NCI-H2107 (cell line): ENCODE measurements at places on chromosomes 13 and 19.

- DNase-seq, result no peak
Measured at GRCh38 chr19:10551698-10552301, 8.1 kb downstream of the ATG4D start.

GRCh38 chr13:45406421-45406820 is 11.8 kb downstream of the SLC25A30 start:
- DNase-seq, result no peak

GRCh38 chr13:65857942-65858565 is 1372.1 kb downstream of the PCDH9 start:
- no peak for DNase-seq

DNA sequence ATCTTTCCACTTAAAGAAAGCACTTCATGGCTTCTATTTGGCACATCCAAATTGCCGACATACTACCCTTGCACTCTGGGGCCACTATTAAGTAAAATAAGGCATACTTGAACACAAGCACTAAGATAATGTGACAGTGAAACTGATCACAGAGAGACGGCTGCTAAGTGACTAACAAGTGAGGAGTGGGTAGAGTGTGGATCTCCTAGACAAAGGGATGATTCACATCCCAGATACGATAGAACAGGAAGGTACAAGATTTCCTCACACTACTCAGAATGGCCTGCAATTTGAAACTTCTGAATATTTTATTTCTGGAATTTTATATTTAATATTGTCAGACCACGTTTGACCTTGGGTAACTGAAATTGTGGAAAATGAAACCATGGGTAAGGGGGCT is 1721.8 kb upstream of the SPRY2 start:
- DNase-seq, result no peak

DNA sequence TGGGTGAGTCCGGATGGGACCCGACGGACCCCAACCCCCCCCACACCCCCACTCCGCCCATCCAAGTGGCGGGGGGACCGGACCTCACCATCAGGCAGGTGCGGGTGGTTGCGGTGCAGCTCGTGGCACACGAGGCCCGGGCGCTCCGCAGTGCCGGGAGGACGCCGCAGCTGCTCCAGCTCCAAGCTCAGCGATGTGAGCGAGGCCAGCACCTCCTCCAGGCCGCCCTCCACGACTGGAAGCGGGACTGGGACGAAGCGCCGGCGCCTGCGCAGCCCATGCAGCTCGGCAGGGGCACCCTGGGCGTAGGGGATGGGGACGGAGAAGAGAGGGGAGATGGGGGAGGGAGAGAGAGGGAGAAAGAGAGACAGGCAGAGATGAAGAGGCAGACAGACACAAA is 30.1 kb upstream of the OLFM2 start:
- no peak for DNase-seq

GRCh38 chr13:39501702-39502324 is 101.2 kb downstream of the LHFPL6 start:
- no peak for DNase-seq

- peak; percentile 4 for DNase-seq
Measured at GRCh38 chr13:29925457-29926097, 75.2 kb upstream of the UBL3 start.

DNA sequence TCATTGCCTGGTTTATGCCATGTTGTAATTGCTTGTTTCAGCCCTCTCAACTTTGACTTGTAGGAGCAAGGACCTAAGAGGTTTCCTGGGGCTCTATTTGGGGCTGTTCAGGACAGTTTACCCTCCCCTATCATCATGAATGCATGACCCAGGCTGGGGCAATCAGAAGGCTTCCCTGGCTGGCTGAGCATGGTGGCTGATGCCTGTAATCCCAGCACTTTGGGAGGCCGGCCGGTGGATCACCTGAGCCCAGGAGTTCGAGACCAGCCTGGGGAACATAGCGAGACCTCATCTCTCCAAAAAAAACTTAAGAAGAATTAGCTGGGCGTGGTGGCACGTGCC is 6.1 kb upstream of the LSM4 start:
- DNase-seq, result no peak

DNA sequence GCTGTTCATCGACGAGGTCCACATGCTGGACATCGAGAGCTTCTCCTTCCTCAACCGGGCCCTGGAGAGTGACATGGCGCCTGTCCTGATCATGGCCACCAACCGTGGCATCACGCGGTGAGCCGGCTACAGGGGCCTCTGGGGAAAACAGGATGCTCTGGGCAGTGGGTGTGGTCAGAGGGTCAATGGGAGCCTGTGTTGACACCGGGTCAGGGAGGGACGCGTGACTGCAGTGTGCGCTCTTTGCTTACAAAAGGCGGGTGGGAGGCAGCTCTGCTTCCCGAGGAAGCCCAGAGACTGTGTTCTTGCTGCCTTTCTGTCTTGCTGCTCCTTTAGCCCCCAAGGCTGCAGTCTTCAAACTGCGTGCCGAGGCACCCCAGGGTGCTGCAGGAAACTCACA is 5.7 kb downstream of the LHB start:
- DNase-seq, result no peak

GRCh38 chr13:35164324-35164932 is 222.4 kb downstream of the NBEA start:
- peak; percentile 15 for DNase-seq

DNA sequence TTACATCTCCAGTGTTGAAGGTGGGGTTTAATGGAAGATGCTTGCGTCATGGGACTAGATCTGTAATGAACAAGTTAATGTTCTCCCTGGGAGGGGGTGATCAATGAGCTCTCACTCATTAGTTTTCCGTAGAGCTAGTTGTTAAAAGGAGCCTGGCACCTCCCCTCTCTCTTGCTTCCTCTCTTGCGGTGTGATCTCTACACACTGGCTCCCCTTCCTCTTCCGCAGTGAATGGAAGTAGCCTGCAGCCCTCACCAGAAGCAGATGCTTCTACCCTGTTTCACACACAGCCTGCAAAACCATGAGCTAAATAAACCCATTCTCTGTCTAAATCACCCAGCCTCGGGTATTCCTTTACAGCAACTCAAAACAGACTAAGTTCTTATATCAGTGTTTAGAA is 318.8 kb downstream of the SLITRK1 start:
- no peak for DNase-seq

DNA sequence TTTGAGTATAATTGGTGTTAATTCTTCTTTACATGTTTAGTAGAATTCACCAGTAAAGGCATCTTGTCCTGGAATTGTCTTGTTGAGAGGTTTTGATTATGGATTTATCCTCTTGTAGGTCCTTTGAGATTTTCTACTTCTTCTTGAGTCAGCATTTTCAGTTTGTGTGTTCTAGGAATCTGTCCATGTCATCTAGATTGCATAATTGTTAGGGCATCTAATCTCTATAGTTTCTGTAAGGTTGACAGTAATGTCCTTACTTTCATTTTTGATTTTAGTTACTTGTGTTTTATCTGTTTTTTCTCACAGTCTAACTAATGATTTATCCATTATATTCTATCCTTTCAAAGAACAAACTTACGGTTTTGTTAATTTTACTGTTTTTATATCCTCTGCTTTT is 492.0 kb downstream of the FGF9 start:
- no peak for DNase-seq

DNA sequence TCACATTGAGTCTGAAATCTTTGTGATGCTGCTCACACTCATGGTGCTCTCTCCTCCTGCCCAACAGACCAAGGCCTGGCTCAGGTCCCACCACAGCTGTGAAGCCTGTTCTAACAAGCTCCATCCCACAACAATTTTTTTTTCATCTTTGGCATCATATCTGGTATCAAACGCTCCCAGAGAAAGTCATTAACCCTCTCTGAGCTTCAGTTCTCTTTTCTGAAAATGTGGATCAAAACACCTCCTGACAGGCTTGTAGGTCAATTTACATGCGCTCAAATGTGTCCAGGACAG is 224.4 kb downstream of the LACC1 start:
- no peak for DNase-seq

GRCh38 chr13:53311561-53311960 is 282.9 kb downstream of the OLFM4 start:
- DNase-seq, result no peak

DNA sequence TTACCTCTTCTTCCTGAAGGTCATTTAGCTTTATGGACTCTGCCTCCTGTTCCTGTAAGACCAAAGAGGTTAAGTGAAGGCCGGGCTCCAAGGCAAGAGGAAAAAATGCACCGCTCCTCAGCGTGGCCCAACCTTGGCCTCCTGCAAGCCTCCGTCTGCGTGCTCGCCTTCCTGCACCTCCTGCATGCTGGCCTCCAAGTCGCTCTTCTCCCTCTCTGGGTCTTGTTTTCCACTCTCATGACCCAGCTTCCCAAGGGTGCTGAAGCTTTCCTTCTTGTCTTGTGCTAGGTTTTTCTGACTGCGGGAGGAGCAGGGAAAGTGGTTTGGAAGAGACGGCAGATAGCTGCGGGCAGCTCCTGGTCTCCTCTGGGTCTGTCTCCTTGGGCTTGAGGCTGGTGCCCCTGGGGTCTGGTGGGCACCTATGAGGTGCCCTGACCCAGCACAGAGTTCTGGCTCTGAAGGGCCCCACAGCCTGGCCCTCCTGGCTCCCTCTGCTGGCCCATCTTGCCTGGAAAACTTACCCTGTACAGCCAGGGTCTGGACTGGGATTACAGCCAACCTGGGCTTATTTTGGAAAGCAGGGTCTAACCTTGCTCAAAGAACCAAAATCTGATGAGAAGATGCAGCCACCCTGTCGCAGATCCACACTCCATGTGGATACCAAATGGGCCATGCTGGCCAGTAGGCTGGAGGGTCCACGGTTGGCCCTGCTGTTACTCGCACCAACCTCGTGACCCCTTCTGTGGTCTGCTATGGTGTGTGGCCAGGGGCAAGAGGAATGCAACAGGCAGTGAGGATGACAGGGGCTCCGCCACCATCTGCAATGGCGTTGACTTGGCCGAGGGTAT is 5.2 kb downstream of the C13orf46 start:
- no peak for DNase-seq

DNA sequence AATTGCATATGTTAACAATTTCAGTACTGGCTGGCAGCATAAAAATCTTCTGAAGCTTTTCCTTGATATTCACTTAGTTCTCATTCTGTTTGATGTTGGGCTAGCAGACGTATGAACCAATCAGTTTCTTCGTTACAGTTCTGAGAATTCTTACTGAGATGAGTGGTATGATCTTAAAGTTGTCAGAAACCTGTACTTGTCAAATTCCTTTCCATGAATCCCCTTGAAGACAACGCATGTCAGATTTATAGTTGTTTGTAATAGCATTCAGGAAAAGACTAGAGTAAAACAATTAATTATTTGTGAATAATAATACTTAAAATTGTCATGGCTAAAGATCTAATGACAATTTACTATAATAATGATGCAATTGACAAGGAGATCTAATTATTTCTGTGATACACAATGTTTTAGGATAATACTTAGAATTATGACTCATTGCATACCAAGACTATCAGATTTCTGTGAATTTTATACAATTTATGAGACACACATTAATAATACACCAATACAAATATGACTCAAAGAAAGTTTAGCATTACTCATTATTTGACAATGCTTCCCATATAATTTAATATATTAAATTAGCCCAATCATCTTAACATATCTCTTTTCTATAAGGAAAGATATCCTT is 447.2 kb downstream of the RFC3 start:
- DNase-seq, result no peak

- no peak for DNase-seq
Measured at GRCh38 chr19:1028062-1028926, 1.9 kb downstream of the CNN2 start.

GRCh38 chr13:50670847-50671496 is 172.5 kb downstream of the DLEU7 start:
- DNase-seq, result no peak

DNA sequence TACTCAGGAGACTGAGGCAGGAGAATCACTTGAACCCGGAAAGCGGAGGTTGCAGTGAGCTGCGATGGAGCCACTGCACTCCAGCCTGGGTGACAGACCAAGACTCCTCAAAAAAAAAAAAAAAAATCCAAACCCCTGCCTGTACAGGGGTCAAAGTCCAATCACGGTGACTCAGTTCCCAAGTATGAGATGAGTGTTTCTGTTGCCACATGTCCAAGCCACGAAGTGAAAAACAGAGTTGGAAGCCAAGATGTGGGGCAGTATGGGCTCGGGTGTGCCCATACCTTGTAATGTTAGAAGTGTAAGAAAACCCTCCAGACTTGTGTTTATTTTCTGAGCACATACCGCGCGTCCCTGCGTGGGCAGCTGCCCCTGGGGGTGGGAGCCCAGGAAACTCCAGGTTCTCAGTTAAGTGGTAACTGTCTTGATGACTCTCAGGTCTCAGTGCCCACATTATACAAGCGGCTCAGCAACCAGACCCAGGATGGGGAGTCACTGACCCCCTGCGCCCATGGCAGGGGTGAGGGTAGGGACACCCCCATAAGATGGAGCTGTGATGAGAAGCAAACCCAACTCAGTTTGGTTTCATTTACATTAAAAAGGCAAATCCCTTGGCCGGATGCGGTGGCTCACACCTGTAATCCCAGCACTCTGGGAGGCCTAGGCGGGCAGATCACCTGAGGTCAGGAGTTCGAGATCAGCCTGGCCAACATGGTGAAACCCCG is 1.2 kb upstream of the GPX4 start:
- no peak for DNase-seq

DNA sequence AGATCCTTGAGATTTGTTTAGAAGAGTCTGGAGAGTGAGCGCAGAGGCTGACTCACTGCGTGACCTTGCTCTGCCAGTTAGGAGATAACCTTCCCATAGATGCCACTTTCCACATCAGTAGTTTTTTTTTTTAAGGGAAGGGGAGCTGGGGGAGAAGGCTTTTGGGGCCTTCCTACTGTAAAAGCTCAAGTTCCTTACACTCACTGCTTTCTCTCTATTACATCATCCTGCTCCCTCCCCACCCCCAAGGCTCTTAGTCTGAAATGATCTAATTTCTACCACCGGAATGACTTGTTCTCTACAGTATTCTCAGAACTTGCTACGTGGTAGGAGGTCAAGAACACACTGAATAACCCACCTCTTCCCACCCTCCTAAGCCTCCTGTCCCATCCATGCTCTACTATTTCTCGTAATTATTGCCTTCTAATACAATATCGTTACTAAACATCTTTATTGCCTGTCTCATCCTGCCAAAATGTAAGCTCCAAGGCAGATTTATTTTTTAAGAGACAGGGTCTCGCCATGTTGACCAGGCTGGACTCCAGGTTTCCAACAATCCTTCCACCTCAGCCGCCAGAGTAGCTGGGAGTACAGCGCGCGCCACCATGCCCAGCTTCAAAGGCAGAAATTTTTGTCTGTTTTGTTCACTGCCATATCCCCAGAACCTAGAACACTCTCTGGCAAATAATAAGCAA is 1.2 kb downstream of the LONP1 start:
- no peak for DNase-seq

- no peak for DNase-seq
Measured at GRCh38 chr19:38049105-38049649, 142.2 kb downstream of the SIPA1L3 start.

GRCh38 chr19:4350726-4351125 is 7.4 kb downstream of the MPND start:
- no peak for DNase-seq

GRCh38 chr19:19034204-19034624 is 811 bp downstream of the ARMC6 start:
- DNase-seq, result peak; percentile 45

- no peak for DNase-seq
Measured at GRCh38 chr13:40394304-40394985, 272.0 kb downstream of the FOXO1 start.

DNA sequence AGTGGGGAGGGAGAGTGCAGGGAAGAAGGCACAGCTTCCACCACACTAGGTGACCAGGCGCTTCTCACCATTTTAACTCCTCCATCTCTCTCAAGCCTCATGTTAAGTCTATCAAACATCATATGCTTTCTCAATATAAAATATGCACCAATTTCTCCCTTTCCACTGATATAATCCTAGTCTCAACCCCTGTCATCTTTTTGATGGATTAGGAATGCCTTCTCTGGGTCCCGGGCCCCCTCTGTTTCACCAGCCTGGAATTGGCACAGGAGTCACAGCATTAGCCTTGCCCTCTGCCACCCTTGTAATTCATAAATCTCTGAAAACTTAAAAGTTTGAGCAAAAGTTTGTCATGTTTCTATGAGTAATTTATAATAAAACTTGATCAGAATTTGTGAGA is at the start of gene ZSCAN4:
TSS of gene ZSCAN4 (plus strand) at position 301 of the 400 bp plus-strand sequence. CDS start 7,211 bp downstream, outside the sequence.
- no peak for DNase-seq
